ENCODE measurements at places on chromosomes 7 and 10. TPM values are rescaled to one million over a fixed set of nuclear protein-coding genes. Genes with fewer than 3 reads are reported as not detected.
A peak's percentile ranks its signal among the peaks of the same experiment; 100 is the strongest.

DNA sequence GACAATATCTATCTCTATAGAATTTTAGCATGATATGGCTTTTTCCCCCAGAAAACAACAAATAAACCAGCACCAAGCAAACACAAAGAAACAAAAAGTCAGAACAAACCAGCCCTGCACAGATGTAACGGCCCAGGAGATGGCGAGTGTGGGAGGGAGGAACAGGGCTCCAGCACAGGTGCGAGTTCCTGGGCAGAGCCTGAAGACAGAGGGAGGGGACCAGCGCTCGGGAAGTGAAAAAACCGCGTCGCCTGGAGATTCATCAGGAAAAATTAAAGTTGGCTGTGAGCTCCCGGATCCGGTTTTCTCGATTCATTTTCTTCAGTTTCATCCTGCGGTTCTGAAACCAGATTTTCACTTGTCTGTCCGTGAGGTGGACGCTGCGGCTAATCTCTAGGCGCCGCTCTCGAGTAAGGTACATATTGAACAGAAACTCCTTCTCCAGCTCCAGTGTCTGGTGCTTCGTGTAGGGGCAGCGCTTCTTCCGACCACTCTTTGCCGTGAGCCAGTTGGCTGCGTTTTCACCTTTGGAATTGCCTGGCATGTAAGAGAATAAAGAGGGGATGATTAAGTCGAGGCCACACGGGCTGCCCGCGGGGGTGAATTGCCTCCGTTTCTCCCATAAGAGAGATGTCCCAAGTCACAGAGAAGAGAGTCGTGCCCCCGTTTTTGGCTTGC is 2.3 kb downstream of the HOXA10 start:
- no peaks in the 10 kb centered on the region for H3K36me3 ChIP-seq
- peaks cover 29% of the 10 kb centered on the region for H3K4me1 ChIP-seq
- H3K4me3 ChIP-seq, result no peak overlapping the region

The TRPV5 gene
- not detected for total RNA-seq

DNA sequence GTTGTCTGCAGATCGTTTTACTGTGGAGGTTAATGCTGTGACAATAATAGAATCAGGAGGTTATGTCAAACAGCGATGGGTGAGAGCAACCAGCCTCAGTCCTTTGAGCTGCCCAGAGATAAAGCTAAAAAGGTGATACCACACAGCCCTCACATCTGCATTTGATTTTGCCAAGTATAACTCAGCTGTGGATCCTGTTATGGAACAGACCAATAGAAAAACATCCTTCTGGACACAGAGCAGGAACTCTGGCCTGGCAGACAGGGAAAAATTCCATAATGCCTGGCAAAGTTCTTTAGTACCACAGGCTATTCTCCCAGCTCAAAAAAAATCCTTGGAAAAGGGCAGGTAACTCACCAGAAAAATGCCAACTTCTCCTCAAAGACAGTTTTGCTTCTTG is 87.1 kb upstream of the PDLIM1 start:
- H3K4me3 ChIP-seq, result no peak overlapping the region
- H3K4me1 ChIP-seq, result 0 out of 2 replicates have a peak, but pooled peaks cover 7% of the 10 kb centered on the region
- H3K27me3 ChIP-seq, result no peaks in the 10 kb centered on the region
- H3K36me3 ChIP-seq, result peaks cover 19% of the 10 kb centered on the region
- no peak for DNase-seq

GRCh38 chr10:30788307-30788706 is 158.8 kb upstream of the LYZL2 start:
- peaks cover 7% of the 10 kb centered on the region for H3K4me1 ChIP-seq
- H3K27ac ChIP-seq, result no peak overlapping the region
- H3K4me3 ChIP-seq, result no peak overlapping the region
- no peaks in the 10 kb centered on the region for H3K36me3 ChIP-seq
- H3K27me3 ChIP-seq, result peaks cover 13% of the 10 kb centered on the region

The KDM7A gene
- total RNA-seq, result 10.8 TPM

- no peaks in the 10 kb centered on the region for H3K36me3 ChIP-seq
- DNase-seq, result peak; percentile 13
- H3K4me1 ChIP-seq, result no peaks in the 10 kb centered on the region
- no peak overlapping the region for H3K27ac ChIP-seq
Observed at GRCh38 chr7:71824006-71824760, 588.0 kb downstream of the CALN1 start.

DNA sequence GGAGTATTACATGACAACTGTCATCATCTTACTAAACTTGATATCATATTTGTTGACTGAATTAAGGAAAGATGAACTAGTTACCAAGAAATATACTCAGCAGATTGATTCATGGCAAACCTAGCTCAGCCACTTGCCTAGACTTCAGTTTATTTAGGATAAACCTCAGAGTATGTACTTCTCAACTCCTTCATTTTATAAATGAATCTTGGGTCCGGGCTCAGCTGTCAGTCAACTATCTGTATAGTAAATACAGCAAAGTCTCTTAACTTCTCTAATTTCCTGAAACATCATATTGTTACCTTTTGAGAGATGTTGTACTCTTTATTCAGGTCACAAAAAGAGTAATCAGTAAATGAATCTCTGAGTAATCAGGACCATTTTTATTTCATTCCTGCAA is 211.0 kb upstream of the KLF14 start:
- no peak for DNase-seq
- peaks cover 31% of the 10 kb centered on the region for H3K4me1 ChIP-seq
- H3K36me3 ChIP-seq, result no peaks in the 10 kb centered on the region
- H3K27me3 ChIP-seq, result no peaks in the 10 kb centered on the region

The IFIT1 gene
- total RNA-seq, result 3.1 TPM

All from GM23338 (cell line).